ENCODE measurements at places on chromosomes 4 and X.

- DNase-seq = no peak
These were observed 162.0 kb upstream of the EOLA2 start for GRCh38 chrX:150100261-150100660.

- no peak for DNase-seq
These were observed 694 bp downstream of the OCRL start for GRCh38 chrX:129540722-129541184.

- no peak for DNase-seq
These were observed 243.5 kb upstream of the KCNIP4 start for GRCh38 chr4:22192084-22192511.

- DNase-seq = no peak
These were observed 82.6 kb upstream of the TMEM164 start for GRCh38 chrX:109920325-109920724.

- DNase-seq = no peak
These were observed 11.3 kb downstream of the SCD5 start for GRCh38 chr4:82787342-82787741.

- DNase-seq = no peak
These were observed 1.2 kb downstream of the TRIML2 start for GRCh38 chr4:188107931-188108843.

GRCh38 chrX:47169726-47170515, 23.7 kb upstream of the UBA1 start:
- no peak for DNase-seq

- no peak for DNase-seq
These were observed 41.1 kb downstream of the PPP3CA start for GRCh38 chr4:101306225-101306624.

GRCh38 chr4:158857951-158858350, 89.1 kb downstream of the FNIP2 start:
- DNase-seq = no peak

- no peak for DNase-seq
These were observed 259.5 kb downstream of the ARHGAP24 start for GRCh38 chr4:85734424-85734831.

- DNase-seq = no peak
These were observed 595.1 kb downstream of the RAB28 start for GRCh38 chr4:12889054-12889453.

DNA sequence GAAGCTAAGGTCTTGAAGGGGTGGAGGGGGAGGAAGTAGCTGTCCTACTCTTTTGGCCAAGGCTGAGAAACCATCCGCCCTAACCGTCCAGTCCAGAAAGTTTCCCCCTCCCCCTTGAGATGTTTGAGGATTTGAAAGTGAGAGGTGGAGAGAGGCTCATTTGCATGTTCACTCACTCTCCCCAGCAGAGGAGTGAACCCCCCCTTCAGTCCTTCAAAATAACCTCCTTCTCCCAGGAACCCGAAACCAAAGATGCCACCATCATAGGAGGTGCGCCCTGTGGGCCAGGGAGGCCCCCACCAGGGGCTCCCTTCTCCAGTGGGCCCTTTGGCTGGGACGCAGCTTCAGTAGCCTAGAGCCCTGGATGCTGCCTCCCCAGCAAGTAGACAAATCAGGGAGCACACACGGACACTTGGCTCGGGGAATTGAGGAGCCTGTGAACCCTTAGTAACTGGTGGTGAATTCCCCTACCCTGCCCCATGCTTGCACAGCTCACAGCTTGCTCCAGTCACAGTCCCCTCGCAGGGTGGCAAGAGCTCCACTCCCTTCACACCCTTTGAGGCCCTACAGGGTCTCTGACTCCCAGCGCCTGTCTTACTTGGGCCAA, 25.6 kb downstream of the ELF4 start:
- no peak for DNase-seq

GRCh38 chr4:69156913-69157312, 57.6 kb downstream of the UGT2B11 start:
- no peak for DNase-seq

GRCh38 chrX:103830848-103831247, 1.2 kb downstream of the RAB9B start:
- DNase-seq = no peak

GRCh38 chrX:39896951-39897740, 200.6 kb downstream of the BCOR start:
- peak; percentile 55 for DNase-seq

DNA sequence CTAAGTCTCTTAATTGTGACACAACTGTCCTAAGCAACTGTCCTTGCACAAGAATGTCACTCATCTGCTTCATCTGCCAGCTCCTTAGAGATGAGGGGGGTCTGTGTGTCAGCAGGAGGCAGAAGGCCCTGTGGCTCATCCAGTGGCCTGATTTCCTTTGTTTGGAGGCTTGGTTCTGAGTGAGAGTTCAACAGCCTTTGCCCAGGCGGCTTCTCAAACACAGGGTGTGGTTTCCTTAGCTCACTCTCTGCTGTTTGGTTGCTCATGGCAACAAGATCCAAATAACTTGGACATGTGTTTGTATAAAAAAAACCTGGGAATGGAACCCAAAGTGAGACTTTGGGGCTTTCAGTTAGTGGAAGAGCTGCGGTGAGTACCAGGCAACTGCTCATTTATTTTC, 46.6 kb downstream of the MAP7D3 start:
- DNase-seq = no peak

- DNase-seq = no peak
These were observed 116.7 kb downstream of the SPCS3 start for GRCh38 chr4:176436293-176436973.

- no peak for DNase-seq
These were observed at the start of gene CD40LG for GRCh38 chrX:136647677-136648360. CD40LG (plus strand) TSS chrX:136648158; CDS start chrX:136648249, 91 bp downstream.

DNA sequence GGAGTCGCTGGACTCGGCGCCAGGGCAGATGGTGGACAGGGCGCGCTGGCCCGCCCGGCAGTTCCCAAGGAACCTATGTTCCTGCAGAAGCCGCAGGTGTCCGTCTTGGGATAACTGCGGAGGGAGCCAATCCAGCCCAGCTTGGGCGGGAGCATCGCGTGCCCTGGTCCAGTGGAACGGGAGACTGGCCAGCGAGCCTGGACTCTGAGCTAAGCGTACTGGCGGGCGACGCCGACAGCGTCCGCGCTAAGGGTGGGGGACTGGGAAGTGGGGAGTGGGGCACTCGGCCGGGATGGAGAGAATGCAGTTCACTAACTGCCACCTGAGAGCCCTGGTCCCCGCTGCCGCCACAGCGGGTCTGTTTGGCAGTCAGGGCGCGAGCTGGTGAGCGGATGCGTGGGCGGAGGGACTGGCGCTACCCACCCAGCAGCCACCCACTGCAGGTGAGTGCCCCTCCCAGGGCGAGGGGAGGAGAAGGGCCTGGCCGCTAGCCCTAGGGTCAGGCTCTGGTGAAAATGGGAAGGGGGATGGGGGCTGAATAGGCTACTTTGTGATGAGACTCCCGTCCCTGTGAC, 1.3 kb upstream of the MAMLD1 start:
- DNase-seq = peak; percentile 36

GRCh38 chr4:17030543-17030942, 132.1 kb upstream of the LDB2 start:
- DNase-seq = no peak
